ENCODE measurements at places on chromosomes 2 and 18. TPM values are rescaled to one million over a fixed set of nuclear protein-coding genes. Genes with fewer than 3 reads are reported as not detected.

Gene HNMT
- 4.9 TPM for total RNA-seq

GRCh38 chr2:206345606-206346005 is 71.1 kb downstream of the ZDBF2 start:
- DNase-seq = no peak

Gene CAVIN2
- not detected for total RNA-seq

GRCh38 chr2:3299703-3300102 is 77.9 kb downstream of the EIPR1 start:
- DNase-seq = no peak

DNA sequence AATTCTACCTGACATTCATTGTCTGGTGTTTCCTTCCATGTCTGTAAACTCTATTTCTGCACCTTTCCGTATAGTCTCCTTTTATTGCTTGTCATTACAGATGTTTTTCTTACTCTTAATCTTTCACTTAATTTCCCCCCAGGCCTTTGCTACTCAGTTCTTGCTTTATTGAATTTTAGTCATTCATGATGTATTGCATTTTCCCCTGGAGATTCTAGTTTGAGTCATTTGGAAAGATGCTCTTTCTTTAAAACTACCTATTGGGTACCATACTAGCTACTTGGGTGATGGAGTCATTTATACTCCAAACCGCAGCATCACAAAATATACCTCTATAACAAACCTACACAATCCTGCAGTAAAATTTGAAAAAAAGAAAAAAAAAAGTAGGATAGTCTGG is 27.2 kb upstream of the LPIN2 start:
- no peak for DNase-seq

Gene CCDC85A
- total RNA-seq = 0.70 TPM

Gene ASB18
- total RNA-seq = not detected

GRCh38 chr18:24559526-24559925 is 99.1 kb downstream of the HRH4 start:
- DNase-seq = no peak

Gene SNORC
- total RNA-seq = 14.6 TPM

GRCh38 chr2:191657977-191658376 is 20.0 kb upstream of the NABP1 start:
- no peak for DNase-seq

GRCh38 chr2:73101626-73102256 is 11.0 kb downstream of the RAB11FIP5 start:
- no peak for DNase-seq

Gene LOXHD1
- not detected for total RNA-seq
